Activated CD8-positive, alpha-beta memory T cell treated with anti-CD3 and anti-CD28 coated beads, Interleukin-2, amount 10 ng/mL, durations not matched to agents 7 days and 5 days (primary cell): ENCODE measurements at places on chromosomes 1 and 21. TPM values are rescaled to one million over a fixed set of nuclear protein-coding genes. Genes with fewer than 3 reads are reported as not detected.

GRCh38 chr1:58966917-58967740 lies 183.3 kb upstream of the JUN start:
- peaks cover 31% of the 10 kb centered on the region for H3K4me1 ChIP-seq
- H3K27me3 ChIP-seq, result no peaks in the 10 kb centered on the region
- no peak overlapping the region for H3K27ac ChIP-seq
- no peak for DNase-seq

DNA sequence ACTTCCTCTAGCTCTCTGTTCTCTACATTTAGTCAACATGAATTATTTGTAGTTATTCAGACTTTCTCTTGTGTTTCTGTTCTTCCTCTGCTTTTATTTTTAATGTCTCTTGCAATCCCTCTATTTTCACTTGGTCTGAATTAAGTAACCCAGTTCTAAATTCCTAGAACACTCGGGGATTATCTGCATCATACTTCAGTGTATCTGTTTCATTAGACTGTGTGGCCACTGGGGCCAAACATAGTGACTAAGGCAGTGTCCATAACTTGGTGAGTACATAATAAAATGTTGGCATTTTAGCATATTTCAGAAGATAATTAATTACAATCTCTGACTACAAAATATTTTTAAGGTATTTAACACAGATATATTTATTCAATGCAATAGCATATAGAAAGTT lies 1087.2 kb upstream of the B3GALT2 start:
- H3K36me3 ChIP-seq, result no peaks in the 10 kb centered on the region
- H3K4me1 ChIP-seq, result no peaks in the 10 kb centered on the region
- DNase-seq, result no peak
- H3K27ac ChIP-seq, result no peak overlapping the region

DNA sequence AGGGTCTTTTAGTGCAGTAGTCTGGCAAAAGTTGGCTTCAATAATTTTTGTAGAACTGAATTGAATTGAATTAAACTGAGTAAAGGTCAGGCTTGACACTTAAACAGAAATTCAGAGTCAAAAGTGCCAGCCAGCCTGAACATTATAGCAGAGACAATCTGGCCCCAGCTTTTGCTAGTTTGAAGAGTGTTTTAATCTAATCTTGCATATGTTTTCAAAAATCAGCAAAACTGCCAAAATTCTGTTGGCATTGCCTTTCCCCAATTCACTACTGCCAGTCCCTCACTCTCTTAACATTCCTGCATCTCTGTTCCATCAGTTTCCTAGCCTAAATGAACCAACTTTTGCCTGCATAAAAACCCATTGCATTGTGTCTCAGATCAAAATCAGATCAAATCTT lies 403.8 kb downstream of the NUF2 start:
- no peak for DNase-seq
- H3K27ac ChIP-seq, result no peak overlapping the region
- H3K36me3 ChIP-seq, result no peaks in the 10 kb centered on the region
- no peak overlapping the region for H3K4me3 ChIP-seq

- no peaks in the 10 kb centered on the region for H3K27me3 ChIP-seq
- H3K36me3 ChIP-seq, result peaks cover 17% of the 10 kb centered on the region
- H3K4me3 ChIP-seq, result no peak overlapping the region
- no peak overlapping the region for H3K27ac ChIP-seq
- H3K4me1 ChIP-seq, result peaks cover 58% of the 10 kb centered on the region
- DNase-seq, result no peak
These were observed 98.2 kb upstream of the ARTN start for GRCh38 chr1:43835082-43836021.

GRCh38 chr1:59054172-59054571 lies 242.7 kb upstream of the FGGY start:
- H3K4me3 ChIP-seq, result no peak overlapping the region
- no peak for DNase-seq
- no peaks in the 10 kb centered on the region for H3K36me3 ChIP-seq
- H3K4me1 ChIP-seq, result no peaks in the 10 kb centered on the region
- H3K27ac ChIP-seq, result no peak overlapping the region
- H3K27me3 ChIP-seq, result no peaks in the 10 kb centered on the region

DHCR24 gene
- 187 TPM for total RNA-seq

- no peaks in the 10 kb centered on the region for H3K27me3 ChIP-seq
- no peaks in the 10 kb centered on the region for H3K36me3 ChIP-seq
- no peak for DNase-seq
- H3K27ac ChIP-seq, result no peak overlapping the region
- no peaks in the 10 kb centered on the region for H3K4me1 ChIP-seq
- no peak overlapping the region for H3K4me3 ChIP-seq
These were observed 481.4 kb upstream of the VAMP3 start for GRCh38 chr1:7289694-7290093.

DNA sequence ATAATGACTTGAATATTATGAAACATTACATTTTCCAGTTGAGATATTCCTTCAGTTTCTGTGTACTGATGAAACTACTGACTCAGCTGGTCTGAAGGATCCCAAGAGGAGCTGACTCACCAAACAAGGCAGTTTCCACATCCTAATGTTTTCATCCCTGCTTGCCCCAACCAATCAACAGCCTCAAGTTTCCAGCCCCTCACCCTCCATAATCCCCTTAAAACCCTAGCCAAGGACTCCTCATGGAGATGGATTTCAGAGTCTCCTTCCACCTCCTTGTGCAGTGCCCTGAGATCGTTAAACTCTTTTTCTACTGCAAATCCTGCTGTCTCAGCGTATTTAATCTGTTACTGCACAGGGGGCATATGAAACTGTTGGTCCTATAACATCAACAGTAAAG lies 83.1 kb upstream of the HAO2 start:
- H3K4me1 ChIP-seq, result no peaks in the 10 kb centered on the region
- H3K27ac ChIP-seq, result no peak overlapping the region
- H3K4me3 ChIP-seq, result no peak overlapping the region
- H3K27me3 ChIP-seq, result peaks cover 16% of the 10 kb centered on the region
- DNase-seq, result no peak

DNA sequence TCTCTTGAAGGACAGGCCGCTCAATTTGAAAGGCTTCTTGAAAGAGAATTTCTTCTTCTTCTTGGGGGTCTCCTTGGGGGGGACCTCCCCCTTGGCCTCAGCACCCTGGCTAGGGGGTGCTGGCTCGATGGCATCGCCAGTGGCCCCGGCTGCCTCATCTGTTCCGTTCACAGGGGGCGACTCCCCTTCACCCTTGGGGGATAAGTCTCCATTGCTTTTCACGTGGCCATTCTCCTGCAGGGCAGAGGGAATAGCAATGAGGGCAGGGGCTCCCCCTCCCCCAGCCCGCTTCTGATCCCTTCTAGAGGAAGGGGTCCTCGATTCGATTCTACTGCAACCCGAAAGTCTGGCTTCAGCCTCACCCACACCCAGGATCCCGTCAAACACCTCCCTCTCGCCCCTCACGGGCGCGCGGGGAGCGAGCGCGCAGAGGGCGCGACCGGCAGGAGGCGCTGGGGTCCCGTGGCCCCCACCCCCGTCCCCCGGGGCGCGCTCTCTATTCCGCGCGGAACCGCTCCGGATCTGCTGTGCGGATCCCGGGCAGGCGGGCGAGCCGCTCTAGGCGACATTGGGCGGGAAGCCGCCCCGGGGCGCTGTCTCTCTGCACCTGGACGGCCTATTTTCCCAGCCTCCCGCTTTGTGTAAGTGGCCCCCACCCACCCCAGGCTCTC lies 1.0 kb downstream of the MARCKSL1 start:
- DNase-seq, result peak; percentile 62
- H3K27me3 ChIP-seq, result no peaks in the 10 kb centered on the region
- H3K36me3 ChIP-seq, result peaks cover 25% of the 10 kb centered on the region
- H3K4me3 ChIP-seq, result peak overlapping the region; percentile 63
- H3K4me1 ChIP-seq, result peaks cover 34% of the 10 kb centered on the region
